ENCODE measurements at places on chromosomes 1 and 21.

GRCh38 chr1:183953031-183953430 lies 84.5 kb downstream of the COLGALT2 start:
- no peak for DNase-seq

DNA sequence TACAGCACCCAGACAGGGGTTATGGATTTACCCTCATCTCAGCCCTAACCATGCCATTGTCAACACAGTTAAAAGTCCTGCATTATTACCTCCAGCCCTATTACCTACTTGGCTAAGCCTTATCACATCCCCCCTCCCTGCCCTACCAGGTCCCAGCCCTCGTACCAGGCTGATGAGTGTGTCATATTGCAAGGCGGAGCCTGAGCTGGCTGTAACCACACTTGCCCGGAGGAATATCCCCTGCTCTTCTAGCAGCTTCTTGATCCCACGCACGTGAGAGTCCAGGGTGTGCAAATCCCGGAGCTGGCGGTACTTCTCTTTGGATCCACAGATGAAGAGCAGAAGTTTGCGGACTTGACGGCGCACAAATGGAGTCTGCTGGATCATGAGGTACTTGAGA lies 87.4 kb downstream of the UBR4 start:
- no peak for DNase-seq

- no peak for DNase-seq
These were observed 32.5 kb downstream of the DHCR24 start for GRCh38 chr1:54854381-54855020.

DNA sequence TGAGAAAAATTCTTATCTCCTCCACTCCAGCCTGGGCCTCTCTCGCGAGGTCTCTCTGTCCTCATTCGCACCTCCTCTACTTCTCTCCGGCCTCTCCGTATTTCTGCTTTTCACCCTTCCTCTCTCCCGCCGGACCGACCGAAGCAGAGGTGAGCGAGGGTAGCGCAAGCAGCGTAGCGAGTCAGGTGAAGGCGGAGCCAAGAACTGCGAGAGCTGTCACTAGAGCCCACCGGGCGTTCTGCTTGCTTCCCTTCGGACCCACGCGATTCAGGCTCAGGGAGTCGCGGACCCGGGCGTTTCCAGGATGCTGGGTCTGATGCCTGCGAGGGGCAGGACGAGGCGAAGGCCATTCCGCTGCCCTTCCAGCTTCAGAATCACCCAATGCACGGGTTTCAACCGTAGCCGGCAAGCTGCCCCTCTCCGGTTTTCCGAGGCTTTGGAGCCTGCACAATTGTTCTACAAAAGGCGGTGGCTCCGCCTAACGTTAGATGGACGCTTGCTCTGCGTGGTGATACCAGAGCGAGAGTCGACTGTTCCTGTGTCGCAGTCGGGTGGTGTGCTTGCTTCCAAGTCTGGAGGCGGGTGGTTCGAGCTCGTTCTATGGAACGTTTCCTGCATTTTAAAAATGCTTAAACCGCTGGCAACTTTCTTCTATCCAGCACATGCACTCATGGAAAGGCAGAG lies 310.2 kb downstream of the FAM72C start:
- DNase-seq: no peak

DNA sequence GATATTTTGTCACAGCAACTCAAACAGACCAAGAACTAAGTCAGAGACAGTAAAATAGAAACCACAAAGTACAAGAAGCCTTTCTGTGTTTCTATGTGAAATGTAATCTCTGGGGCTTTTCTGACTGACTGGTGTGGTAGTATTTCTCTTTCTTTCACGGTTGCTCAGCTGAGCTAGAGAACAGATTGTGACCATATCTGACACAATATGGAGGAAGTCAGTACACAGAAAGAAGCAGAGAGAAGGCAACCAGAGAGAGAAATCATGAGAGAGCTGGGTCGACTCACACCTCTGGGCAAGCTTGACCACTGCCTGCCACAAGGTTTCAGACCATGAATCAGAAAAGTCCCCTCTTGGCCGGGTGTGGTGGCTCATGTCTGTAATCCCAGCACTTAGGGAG lies 208.9 kb upstream of the GREM2 start:
- DNase-seq: no peak

Data from activated CD8-positive, alpha-beta memory T cell treated with anti-CD3 and anti-CD28 coated beads for 48 hours (primary cell).